ENCODE measurements at places on chromosomes 2 and 18.
A peak's percentile ranks its signal among the peaks of the same experiment; 100 is the strongest.

DNA sequence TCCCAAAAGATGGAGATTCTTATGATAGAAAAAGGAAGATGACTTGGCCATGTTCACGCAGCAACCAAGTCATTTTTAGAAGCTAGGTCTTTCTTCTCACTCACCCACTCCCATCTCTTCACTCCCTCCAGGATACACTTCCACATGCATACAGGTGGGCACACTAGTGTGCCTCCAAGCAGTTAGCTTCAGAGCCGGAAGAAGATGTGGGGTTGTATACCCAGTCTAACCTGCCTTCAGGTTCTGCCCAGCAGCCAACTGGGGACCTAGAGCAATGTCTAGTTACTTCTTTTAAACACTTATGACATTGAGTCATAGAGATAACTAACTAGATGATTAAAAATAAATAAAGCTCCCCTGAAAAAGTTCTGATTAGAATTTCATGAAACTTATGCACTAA lies 21.8 kb upstream of the TANK start:
- no peak for DNase-seq

DNA sequence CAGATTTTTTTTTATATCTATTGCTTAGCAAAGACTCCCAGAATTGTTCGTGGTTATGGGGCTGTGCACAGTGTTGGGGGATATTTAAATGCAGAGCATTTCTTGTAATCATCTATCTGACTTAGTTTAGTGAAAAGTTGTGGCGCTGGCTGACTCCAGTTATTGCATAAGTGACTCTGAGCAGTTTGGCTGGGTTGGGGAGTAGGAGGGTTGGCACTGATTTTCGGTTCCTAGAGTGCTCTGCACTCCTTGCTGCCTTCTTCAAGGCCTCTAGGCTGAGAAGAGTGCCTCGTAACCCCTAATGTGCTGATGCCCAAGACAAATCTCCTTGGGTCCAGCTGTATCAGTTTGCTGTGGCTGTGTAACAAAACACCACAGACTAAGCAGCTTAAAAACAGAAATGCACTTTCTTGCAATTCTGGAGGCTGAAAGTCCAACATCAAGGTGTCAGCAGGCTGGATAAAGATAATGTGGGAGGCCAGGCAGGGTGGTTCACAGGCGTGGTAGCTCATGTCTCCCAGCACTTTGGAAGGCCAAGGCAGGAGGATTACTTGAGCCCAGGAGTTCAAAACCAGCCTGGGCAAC lies 6.5 kb upstream of the IMPA2 start:
- no peak for DNase-seq

DNA sequence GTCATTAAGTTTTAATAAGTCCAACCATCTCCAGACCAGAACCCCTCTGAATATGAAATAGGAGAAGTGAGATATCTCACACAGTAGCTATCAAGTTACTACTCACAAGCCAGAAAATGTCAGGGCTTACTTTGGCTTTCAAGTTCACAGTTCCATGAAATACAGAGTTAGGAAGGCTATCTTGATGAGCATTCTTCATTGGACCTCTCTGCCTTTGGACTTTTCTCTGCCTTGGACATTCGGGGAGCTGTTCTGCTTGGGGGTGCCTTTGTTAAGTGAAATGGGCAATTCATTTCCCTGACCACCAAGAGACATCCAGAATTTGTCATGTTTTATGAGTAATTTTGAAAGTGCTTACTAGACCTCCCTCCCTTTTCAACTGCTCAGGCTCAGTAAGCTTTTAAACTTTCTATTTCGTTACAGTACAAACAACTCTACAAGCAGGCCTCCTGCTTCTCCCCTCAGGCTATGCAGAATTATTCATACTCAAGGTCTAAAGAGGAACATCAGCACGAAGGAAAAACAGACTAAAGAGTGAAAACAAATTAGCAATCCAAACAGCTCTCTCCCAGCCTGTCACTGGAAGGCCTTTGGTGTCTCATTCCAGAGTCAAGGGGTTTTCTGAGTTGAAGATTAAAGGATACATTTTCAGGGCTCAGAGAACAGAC lies 95.3 kb downstream of the MREG start:
- peak; percentile 81 for DNase-seq

DNA sequence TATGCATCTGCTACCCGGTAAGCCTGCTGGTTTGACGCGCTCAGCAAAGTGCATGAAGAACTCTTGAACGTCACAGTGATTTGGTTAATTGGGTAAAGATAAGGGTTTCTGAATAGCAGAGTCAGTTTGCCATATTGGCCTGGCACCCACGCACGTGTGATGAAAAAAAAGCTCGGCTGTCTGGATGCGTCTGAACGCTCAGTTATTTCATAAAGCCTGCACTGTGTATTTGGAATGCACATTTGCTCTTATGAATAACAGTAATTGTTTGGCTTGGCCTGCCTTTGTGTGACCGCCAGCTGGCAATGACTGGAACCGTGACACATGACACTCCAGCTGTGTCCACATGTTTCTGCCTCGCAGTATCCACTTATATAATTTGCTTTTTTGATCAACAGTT lies 129.2 kb upstream of the MEIS1 start:
- no peak for DNase-seq

- DNase-seq: no peak
Observed at GRCh38 chr2:158056875-158057274, 44.8 kb upstream of the UPP2 start.

DNA sequence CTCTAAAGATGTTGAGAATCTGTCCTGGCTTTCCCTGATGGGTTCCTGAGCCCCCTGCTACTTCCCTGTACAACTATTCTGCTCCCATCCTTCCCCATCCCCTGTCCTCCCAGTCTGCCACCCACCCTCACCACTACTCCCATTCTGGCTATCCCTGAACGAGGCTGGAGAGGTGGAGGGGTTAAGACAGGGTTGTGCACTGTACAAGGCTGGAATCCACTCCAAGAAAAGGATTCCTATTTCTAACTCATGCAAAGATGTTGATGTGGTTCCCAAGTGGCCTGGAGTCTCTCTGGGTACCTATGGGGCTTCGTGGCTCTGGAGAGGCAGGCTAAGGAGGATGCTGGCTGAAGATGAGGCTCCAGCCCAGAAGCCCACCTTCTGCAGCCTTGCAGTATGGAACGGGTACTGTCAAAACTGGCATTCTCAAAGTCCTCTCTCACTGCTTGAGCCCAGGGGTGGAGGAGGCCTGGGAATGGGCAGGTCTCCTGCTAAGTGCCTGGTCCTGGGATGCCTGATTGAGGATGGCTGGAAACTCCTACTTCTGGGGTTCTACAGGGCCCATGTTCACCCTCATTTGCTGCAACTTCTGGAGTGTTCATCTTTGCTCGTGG lies 1.3 kb upstream of the FEV start:
- DNase-seq: no peak

GRCh38 chr2:231200805-231201474 lies 2.5 kb downstream of the ARMC9 start:
- peak; percentile 74 for DNase-seq

DNA sequence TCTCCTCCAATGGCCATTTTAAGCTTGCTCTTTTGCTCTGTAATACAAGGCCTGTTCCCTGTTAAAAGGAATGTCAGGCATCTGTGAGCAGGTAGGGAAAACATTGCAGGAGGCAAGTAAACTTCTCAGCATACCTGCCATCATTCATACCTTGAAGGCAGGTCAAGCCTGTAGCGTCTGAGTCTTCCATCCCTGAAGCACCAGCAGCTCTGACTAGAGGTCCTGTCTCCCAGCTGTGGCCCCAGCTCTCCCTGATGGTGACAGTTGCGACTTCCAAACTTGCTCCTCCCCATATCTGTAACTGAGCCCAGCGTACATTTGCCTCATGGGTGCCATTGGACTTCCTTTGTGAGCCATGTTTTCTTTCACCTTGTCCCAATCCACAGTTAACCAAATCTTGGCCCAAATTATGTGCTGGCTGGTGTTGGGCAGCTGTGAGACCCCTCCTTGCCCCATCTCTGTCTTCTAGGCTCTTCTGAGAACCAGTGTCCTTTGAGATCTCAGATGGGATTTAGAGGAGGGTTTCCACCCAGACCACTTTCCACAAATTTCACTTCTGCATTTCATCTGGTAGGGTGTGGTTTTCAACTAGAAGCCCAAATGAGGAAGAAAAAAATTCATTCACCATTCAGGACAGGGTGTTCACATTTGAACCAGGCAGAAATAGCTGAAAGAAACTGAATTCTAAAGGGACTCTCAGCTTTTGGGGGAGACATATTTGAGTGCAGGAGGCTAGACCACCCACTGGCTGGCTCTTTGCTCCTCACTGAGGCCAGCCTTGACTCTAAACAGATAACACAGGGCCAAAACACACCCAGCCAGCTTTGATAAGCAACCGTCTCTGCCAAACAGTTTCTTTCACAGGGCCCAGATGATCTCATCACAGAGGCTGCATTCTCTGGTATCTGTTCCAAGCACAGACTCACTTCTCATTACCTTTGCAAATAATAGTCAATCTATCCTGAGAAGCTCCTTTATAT lies 66.4 kb upstream of the MSH2 start:
- DNase-seq: no peak

- DNase-seq: peak; percentile 95
Observed at GRCh38 chr2:46306330-46306751, 9.1 kb downstream of the EPAS1 start.

DNA sequence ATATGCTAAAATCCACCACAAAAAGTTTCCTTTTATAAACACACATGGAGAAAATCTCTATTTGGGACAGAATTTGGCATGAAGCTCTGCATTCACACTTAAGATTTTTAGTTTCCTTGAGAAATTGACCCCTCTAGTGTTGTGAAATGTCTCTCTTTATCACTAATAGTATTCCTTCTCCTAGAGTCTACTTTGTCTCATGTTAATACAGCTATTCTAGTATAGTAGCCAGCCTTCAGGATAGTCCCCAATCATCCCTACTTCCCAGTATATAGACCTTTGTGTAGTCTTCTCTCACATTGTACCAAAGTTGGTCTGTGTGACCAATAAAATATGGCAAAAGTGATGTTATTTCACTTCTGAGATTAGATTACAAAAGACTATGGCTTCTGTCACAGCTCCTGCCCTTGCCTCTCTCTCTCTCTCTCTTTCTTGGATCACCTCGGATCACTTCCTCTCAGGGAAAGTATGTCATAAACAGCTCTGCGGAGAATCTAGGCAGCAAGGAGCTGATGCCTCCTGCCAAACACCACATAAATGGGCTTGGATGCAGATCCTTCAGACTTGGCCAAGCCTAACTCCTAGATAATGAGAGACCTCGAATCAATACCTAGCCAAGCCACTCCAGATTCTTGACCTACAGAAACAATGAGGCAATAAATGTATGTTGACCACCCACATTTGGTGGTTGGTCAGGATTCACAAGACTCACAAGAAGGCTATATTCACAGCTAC lies 59.7 kb upstream of the NABP1 start:
- DNase-seq: no peak

DNA sequence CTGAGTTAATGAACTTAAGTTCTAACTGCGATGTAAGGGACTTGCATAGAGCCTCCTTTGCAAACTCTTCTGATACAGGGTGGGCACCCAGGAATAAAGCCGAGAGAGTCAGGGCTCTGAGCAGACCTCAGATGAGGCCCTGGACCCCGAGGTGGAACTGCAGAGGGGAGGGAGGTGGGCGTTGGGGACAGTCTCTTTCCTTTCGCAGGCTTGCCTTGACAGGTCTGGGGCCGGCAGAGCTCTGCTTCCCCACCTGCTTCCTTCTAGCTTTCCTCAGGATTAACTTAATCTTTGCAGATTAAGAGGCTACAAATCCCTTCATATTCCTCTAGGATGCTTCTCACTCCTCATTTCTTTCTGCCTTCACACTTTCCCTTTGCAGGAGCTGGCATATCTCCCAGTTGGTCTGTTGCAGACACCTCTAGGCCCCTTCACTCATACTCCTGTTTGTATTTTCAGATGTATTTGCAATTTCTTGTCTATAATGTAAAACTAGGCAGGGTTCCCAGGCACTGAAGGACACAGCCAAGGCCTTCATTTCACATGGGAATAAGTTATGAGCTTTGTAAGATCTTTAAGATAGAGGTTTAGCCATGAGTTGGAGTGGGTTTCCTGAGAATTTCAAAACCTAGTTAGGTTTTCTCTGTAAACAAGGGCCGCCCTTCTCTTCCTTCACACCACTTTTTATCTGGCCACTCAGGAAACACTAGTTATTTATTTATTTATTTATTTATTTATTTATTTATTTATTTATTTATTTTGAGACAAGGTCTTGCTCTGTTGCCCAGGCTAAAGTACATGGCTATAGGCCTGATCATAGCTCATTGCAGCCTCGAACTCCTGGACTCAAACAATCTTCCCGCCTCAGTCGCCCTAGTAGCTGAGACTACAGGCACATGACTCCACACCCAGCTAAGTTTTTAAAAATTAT lies 70.9 kb downstream of the MTCL1 start:
- peak; percentile 54 for DNase-seq

DNA sequence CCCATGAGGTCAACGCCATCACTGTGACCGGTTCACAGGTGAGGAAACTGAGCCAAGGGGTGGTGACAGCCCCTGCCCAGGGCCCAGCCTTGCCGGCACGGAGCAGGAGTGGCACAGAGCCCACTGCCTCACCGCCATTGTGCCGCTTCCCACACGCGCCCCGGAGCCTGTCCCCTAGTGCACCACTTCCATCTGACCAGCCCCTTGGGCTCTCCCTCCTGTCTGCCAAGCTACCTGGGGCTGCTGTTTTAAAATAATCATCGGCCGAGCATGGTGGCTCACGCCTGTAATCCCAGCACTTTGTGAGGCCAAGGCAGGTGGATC lies 49.7 kb upstream of the GLI2 start:
- DNase-seq: no peak

GRCh38 chr2:120533625-120534024 lies 187.7 kb downstream of the INHBB start:
- DNase-seq: no peak

DNA sequence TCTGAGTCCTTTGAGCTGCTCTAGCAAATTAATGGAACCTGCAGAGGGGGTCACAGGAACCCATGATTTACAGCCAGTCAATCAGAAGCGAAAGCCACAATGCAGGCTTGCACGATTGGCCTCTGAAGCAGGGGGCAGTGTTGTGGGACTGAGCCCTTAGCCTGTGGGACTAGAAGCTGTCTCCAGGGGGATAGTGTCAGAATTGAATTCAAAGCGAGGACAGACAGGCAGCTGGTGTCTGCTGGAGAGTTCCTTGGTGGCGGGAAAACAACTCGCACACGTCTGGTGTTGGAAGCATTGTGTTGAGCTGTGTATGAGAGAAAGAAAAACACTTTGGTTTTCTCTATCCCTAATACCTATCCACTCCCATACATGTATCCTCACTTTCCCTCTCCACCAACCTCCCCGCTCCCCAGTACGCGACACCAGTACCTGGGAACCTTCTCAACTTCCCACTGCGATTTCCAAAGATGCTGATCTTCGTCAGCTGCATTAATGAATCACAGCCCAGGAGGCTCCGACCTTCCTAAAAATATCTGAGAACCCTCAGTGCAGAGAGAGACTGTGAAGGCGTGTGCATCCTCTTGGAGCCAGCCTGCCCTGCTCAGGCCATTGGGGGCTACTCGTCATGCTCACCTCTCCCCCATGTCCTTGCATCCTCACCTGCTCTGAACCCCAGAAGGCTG lies 88.2 kb downstream of the HS1BP3 start:
- DNase-seq: no peak

DNA sequence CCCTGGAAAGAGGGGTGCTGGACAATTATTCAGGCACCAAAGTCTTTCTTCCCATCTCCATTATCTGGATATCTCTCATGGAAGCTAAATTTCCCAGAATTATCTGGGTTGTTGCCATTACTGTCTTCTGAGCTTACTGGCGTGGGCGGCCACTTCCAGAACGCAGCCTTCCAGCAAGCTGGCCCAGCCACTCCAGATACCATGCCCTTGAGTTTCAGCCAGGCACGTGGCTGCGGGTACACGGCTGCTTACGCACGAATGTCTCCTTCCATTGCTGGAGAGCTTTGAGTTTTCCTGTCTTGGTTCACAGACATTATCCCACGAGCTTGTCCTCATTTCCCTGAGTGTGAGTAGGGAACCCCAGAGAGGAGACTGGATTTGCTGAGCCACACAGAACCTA lies 32.7 kb downstream of the CELF4 start:
- no peak for DNase-seq

- DNase-seq: no peak
Observed at GRCh38 chr2:157897106-157897971, 21.2 kb upstream of the ACVR1 start.

All from fibroblast of villous mesenchyme (primary cell).